ENCODE measurements at places on chromosomes 4 and X. TPM values are rescaled to one million over a fixed set of nuclear protein-coding genes. Genes with fewer than 3 reads are reported as not detected.

The NAP1L2 gene
- total RNA-seq, result 1.8 TPM

The TRO gene
- 3.2 TPM for total RNA-seq

GRCh38 chrX:71923516-71923915 is 12.9 kb downstream of the NHSL2 start:
- H3K36me3 ChIP-seq, result no peaks in the 10 kb centered on the region
- no peak overlapping the region for H3K27ac ChIP-seq
- no peaks in the 10 kb centered on the region for H3K4me1 ChIP-seq

- H3K27me3 ChIP-seq, result no peaks in the 10 kb centered on the region
- peaks cover 27% of the 10 kb centered on the region for H3K4me1 ChIP-seq
- H3K36me3 ChIP-seq, result peaks cover 4% of the 10 kb centered on the region
- peak; percentile 71 for DNase-seq
- peak overlapping the region; percentile 85 for H3K27ac ChIP-seq
- peak overlapping the region; percentile 87 for H3K4me3 ChIP-seq
Observed at GRCh38 chr4:3074846-3075651, 568 bp downstream of the HTT start.

DNA sequence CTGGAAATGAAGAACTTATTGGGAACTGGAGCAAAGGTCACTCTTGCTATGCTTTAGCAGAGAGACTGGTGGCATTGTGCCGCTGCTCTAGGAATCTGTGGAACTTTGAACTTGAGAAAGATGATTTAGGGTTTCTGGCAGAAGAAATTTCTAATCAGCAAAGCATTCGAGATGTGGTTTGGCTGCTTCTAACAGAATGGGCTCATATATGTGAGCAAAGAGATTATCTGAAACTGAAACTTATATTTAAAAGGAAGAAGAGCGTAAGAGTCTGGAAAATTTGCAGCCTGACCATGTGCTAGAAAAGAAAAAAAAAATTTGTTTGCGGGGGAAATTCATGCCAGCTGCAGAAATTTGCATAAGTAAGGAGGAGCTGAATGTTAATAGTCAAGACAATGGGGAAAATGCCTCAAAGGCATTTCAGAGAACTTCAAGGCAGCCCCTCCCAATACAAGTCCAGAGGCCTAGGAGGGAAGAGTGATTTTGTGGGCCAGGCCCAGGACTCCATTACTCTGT is 35.9 kb upstream of the PAPSS1 start:
- no peaks in the 10 kb centered on the region for H3K4me1 ChIP-seq
- H3K27me3 ChIP-seq, result peaks cover 23% of the 10 kb centered on the region
- DNase-seq, result no peak
- no peak overlapping the region for H3K27ac ChIP-seq
- no peak overlapping the region for H3K4me3 ChIP-seq
- no peaks in the 10 kb centered on the region for H3K36me3 ChIP-seq

GRCh38 chr4:70802928-70803580 is 36.6 kb downstream of the GRSF1 start:
- no peaks in the 10 kb centered on the region for H3K27me3 ChIP-seq
- peaks cover 2% of the 10 kb centered on the region for H3K36me3 ChIP-seq
- no peak for DNase-seq
- H3K4me3 ChIP-seq, result no peak overlapping the region
- no peak overlapping the region for H3K27ac ChIP-seq

DNA sequence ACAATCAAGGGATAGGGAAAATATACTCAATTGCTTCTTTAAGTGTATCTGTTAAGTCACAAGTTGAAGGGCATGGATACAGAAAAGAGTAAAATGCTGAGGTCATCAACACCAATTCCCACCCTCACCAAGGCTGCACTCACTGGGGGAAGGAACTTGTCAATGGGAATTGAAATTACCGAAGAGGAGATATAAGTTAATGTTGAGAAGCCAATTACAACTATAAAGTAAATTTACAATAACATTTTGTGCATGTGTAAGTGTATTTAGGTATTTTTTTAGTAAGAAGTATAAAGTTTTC is 255.1 kb upstream of the KCNIP4 start:
- H3K27ac ChIP-seq, result no peak overlapping the region
- H3K36me3 ChIP-seq, result no peaks in the 10 kb centered on the region
- H3K4me3 ChIP-seq, result no peak overlapping the region
- H3K4me1 ChIP-seq, result no peaks in the 10 kb centered on the region

DNA sequence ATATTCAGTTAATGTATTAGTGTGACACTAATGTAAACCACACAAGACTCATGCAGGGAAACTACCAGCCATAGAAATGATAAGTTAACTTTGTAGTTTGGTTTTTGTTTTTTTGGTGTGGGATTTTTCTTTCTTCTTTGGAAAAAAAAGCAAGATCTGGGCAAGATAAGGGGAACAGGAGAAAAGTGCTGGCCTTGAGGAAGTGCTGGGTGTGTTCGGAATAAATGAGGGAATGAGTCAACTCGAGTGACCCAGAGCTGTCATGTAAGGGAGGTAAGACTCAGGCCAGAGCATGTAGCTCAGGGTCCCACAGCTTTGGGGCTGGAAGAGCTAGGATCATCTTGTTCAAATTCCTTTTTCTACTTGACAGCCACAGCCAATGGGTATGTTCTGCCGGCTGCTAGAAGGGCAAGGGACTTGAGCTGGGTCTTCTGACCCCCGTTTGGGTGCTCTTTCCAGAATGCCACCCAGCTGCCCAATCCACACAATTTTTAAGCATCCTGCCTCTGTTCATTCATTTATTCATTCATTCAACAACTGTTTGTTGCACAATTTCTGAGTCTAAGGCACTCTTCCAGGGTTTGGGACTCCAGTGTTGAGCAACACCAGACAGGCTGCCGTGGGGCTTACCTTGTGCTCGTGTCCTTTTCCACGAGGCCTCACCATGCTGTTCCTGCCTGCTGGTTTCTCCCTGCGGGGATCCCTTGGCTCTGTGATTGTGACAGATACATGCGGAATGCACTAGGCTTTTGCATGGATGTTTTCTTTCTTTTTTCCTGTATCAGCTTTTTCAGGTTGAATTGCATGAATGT is 54.5 kb downstream of the CLDN34 start:
- no peak overlapping the region for H3K4me3 ChIP-seq
- H3K4me1 ChIP-seq, result peaks cover 17% of the 10 kb centered on the region
- no peak overlapping the region for H3K27ac ChIP-seq
- H3K27me3 ChIP-seq, result no peaks in the 10 kb centered on the region
- DNase-seq, result no peak

DNA sequence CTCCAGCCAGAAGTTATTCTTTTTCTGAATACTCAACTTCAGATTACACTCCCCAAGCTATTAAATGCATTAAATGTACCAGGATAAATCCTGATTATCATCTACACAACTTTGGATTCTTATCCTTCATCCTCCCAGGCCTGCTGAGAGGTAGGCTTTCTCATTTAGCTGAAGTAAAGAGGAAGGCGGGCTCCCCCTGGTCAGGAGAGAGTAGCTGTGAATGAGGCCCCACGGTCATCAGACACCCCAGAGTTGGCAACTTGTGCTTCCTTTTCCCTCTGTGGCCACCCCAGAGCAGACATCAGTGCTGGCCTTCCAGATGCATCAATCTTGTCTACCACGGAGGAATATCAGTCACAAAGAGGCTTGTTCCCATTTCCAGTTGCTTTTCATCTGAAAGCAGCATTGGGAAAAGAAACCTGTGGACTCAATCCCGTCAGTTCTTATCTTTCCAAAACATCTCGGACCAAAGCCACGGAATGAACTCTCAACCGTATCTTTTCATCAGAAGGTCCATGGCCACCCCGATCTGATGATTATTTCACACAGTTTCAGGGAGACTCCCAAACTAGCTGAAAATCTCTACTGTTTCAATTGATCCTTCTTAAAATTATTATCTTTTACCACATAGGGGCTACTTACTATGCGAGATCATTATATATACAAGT is 79.2 kb downstream of the FBXO8 start:
- peaks cover 37% of the 10 kb centered on the region for H3K27me3 ChIP-seq
- H3K4me3 ChIP-seq, result no peak overlapping the region
- no peak for DNase-seq
- no peak overlapping the region for H3K27ac ChIP-seq
- H3K4me1 ChIP-seq, result no peaks in the 10 kb centered on the region
- H3K36me3 ChIP-seq, result no peaks in the 10 kb centered on the region

DNA sequence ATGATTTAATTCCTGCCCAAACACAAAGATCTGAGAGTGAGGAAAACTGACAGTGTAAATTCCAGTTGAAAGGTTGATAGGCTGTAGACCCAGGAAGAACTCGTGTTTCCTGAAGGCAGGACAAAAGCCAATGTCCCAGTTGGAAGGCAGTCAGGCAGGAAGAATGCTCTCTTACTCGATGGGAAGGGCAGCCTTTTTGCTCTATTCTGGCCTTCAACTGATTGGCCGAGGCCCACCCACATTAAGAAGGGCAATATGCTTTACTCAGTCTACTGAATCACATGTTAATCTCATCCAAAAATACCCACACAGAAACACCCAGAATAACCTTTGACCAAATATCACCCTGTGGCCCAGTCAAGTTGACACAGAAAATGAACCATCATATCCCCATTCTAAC is 45.3 kb upstream of the SOD3 start:
- H3K4me3 ChIP-seq, result no peak overlapping the region
- DNase-seq, result no peak
- H3K36me3 ChIP-seq, result no peaks in the 10 kb centered on the region
- H3K27ac ChIP-seq, result no peak overlapping the region
- no peaks in the 10 kb centered on the region for H3K4me1 ChIP-seq

GRCh38 chr4:41280010-41280409 is 23.3 kb downstream of the UCHL1 start:
- DNase-seq, result no peak
- H3K27me3 ChIP-seq, result no peaks in the 10 kb centered on the region
- no peak overlapping the region for H3K27ac ChIP-seq
- no peak overlapping the region for H3K4me3 ChIP-seq
- H3K36me3 ChIP-seq, result no peaks in the 10 kb centered on the region
- H3K4me1 ChIP-seq, result no peaks in the 10 kb centered on the region

DNA sequence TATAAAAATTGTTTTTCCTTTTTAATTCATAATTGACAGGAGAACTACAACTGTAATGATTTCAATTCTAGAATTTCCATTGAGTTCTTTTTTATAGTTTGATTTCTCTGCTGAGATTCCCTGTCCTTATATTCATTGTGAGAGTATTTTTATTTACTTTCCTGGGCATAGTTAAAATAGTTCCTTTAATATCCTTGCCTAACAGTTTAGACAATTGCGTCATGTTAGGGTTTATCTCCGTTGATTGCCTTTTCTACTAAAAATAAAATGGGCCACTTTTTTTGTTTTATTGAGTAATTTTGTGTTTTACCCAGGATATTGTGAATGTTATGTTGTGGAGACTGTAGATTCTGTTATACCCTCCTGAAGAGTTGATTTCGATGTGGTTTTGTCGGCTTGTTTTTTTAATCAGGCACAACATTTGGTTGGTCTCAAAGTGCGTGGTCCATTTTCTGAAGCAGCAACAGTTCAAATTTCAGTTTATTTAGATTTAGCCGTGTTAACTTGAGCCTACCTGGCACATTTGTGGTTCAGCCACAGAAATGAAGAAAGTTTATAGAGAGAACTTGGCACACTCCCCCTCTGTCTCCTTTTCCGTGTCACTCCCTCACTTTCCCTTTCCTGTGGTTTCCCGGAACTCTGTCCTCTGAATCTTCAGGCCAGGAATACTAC is 16.0 kb upstream of the PRRG1 start:
- no peaks in the 10 kb centered on the region for H3K4me1 ChIP-seq
- H3K27ac ChIP-seq, result no peak overlapping the region
- no peaks in the 10 kb centered on the region for H3K36me3 ChIP-seq
- no peak for DNase-seq
- no peaks in the 10 kb centered on the region for H3K27me3 ChIP-seq
- H3K4me3 ChIP-seq, result no peak overlapping the region
